CD8-positive, alpha-beta memory T cell (primary cell): ENCODE measurements at places on chromosomes 5 and 9.
A peak's percentile ranks its signal among the peaks of the same experiment; 100 is the strongest.

DNA sequence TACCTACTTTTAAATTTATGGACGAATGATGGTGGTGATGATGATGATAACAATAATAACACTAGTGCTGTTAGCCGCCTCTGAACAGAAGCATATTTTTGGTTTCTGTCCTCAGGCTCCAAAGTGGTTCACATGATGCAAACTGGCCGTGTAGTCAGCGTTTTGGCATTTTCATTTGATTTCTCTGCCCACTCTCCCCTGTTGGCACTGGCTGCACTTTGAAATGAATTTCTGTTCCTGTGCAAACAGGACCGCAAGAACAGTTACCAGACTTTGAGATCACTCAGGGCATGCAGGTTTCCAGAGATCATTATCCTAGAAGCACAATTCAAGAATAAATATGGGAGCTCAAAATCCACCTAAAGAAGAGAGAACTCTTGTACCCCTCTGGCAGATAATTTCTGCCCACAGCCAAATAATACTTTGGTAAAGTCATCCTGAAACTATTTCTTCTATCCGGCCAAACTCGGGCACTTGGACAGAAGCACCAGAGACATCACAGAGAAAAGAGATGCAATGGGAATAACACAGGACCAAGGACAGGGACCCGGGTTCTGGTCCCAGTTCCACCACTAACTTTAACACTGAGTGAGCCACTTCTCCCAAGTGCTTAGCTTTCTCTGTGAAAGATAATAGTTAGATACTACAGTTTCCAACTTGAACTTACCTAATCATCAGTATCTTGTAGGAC lies 201.7 kb upstream of the PTGER4 start:
- DNase-seq: no peak

DNA sequence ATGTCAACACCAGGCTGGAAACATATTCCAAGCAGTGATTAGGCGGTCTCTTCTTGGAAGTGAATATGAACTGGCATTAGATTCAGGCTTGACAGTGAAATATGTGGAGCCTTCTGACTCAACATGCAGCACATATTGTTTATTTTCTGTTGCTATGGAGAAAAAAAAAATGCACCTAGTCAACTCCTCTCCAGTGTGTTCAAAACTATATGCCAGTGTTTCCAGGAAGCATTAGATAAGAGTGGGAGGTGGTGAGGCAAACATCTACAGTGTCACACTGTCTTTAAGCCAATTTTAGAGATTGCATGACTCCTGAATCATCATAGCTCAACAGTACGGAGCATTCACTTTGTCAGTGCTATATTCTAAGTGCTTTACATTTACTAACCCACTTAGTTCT lies 117.9 kb downstream of the HCN1 start:
- DNase-seq: no peak

GRCh38 chr9:14883310-14883944 lies 26.8 kb downstream of the FREM1 start:
- DNase-seq: no peak

- no peak for DNase-seq
Measured at GRCh38 chr5:11224436-11225187, 463.6 kb upstream of the DAP start.

GRCh38 chr9:69601698-69602097 lies 70.5 kb downstream of the APBA1 start:
- DNase-seq: no peak

DNA sequence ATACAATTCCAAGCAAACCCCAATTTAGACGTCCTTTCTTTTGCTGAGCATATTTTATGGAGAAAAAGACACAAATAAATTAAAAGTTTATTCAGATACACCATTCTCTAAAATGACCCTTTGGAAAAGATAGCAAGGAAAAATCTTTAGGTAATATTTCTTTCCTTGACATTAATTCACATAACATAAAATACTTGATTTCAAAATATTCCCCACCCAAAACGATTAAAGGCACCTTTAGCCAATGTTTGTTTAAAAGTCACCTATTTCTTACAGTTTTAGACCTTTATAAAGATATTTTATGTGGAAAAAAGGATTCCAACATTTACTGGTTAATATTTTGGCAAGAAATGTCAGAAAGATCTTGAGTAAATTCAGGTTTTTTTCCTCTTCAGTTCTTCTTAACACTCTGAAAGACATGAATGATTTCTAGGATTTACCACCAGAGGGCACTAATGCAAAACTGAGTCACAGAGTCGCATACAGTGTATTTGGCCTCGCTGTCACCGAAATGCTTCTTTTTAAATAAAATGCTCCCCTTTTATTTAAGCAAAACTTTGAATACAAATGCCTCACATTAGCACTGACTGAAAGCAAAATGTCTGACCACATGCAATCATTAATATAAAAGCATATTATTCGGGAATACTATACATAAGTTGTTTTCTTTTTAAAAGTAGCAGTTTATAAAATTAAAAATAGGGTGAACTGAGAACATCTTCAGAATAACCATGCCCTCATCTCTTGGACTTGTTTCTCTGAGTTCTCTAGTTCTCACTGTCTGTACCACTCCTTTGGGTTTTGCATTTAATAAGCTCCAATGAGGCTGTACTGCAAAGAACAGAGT lies 122.5 kb downstream of the SLC1A3 start:
- peak; percentile 50 for DNase-seq

DNA sequence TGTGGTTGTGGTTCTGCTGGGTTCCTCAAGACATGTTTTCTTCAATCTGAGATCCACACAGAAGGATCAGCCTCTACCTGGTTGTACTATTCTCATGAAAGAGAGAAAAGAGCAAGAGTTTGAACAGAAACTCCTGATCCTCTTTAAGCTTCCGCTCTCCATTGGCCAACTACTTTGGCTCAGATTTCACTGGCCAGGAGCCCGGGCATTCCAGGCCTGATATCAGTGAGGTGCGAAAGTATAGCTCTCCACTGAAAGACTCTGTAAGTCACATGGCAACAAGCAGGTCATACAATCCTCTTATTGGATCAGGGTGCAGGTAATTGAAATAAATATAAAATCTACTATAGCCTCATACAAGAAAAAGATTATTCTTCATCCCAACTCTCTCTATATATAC lies 920.5 kb downstream of the TLE4 start:
- no peak for DNase-seq
